ENCODE measurements at places on chromosomes 12 and 14. TPM values are rescaled to one million over a fixed set of nuclear protein-coding genes. Genes with fewer than 3 reads are reported as not detected.

The OR6C75 gene
- not detected for total RNA-seq

The KLHL42 gene
- total RNA-seq = 23.6 TPM

The ISCA2 gene
- total RNA-seq = 17.0 TPM

The GPRC5D gene
- not detected for total RNA-seq

DNA sequence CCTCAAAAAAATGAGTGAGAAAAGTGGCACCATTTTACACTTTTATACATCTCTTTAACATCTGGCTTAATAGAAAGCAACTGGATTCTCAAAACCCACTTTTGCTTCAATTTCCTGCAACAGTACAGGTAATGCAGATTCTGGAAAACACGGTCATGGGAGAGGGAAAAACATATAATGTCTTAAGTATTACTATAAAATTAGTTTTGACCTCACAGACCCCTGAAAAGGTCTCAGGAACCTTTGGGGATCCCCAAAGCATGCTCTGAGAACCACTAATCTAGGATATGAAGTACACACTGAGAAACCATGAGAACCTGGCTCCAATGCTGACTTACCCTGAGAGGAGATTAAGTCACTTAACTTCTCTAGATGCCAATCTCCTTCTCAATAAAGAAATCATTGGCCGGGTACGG is 64.7 kb downstream of the PPP2R5E start:
- DNase-seq = no peak

DNA sequence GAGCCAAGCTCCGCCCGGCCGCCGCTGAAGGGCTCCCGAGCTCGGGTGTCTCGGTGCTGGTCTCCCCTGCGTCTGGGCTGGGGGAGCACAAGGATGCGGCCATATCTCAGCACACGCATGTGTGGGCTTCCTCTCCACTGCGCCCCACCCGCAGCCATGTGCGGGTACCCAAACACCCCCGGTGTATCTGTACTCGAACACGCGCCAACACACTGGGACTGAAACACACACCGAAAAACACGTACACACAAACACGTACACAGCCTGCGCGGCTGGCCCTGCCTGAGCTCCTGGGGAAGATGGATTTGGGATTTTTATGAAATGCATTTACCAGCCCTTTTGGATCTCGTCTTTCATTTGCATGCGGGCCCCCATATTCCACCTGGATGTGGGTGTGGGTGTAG is 897 bp upstream of the TBX3 start:
- DNase-seq = no peak

DNA sequence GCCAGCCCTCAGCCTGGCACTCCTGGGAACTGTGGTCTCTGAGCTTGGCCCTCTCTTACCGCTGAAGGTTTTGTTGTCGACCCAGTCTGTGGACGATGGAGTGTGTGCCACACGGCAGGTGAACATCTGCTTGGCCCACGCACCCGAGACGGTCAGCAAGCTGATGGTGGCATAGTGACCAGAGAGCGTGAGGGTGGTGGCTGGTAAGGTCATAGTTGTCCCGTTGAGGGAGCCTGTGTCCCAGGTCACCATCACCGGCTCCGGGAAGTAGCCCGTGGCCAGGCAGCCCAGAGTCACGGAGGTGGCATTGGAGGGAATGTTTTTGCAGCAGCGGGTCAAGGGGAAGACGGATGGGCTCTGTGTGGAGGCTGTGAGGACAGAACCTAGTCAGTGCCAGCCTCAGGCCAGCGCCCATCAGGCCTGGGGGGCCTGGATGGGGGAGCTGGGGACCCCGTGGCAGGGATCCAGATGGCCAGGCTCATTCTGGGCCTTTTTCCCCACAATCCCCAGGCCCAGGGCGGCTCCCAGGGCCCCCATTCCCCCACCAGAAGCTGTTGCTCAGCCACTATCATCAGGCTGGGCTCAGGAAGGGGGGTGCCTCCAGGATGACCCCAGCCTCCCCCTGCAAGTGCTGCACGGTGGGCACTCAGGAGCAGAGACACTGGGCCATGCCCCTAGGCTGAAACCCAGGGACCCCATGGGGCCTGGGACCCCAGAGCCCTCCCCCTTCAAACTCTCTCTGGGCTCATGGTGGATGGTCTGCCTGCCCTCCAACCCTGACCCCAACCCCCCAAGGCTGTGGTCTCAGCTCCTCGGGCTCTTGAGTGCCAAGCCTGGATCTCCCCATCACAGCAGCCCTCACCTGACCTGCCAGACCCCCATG is 75.2 kb downstream of the TMEM121 start:
- DNase-seq = no peak

DNA sequence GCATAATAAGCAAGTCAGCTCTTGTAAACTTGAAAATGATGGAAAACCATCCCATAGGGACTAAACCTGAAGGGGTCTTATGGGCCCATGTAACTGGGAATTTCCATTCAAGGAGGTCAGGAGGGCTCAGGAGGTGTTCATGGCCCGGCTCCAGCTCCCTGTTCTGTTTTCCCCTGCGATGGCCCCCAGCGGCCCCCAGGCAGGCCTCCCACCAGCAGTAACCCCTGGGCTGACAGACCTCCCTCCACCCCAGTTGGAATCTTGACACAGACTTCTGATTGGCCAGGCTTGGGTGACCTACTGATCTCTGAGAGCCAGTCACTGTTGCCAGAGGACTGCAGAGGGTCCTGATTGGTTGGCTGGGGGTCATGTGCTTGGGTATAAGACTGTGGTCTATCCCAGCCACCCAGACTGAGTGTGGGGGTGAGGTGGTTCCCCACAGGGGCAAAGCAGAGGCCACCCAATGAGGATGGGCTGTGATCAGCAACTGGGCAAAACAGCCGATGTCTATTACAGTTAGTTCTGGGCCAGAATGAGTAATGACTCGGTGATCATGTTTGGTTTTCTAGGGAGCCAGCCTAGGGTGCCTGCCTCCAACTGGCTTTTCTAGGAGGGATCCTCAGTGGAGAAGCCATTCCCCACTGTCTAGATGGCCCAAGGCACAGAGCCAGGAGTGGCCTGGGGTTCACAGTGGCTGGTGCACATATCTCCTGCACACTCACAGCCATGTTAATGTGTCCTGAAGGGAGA is 27.0 kb downstream of the RHOF start:
- no peak for DNase-seq

- no peak for DNase-seq
Observed at GRCh38 chr12:107356266-107356936, 263.1 kb upstream of the CRY1 start.

- peak; percentile 71 for DNase-seq
Observed at GRCh38 chr14:60349663-60350365, 100.8 kb downstream of the PPM1A start.

DNA sequence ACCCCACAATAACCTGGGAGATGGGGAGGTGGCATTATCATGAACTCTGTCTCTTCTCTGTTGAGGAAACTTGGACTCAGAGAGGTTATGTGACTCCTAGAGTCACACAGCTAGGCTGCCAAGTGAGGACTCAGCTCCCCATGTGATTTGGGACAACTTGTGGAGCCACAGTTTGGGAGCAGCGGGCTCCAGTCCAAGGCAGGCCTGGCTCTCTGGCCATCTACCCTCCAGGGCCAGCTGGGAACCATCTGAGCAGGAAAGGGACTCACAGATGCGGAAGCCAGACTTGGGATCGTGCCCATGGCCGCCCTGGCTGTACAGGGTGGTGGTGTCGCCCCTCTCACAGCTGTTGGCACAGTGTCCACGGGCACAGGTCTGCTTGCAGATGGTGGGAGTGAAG is 59.1 kb downstream of the ISCA2 start:
- peak; percentile 67 for DNase-seq

GRCh38 chr12:132327336-132328171 is 1.8 kb downstream of the GALNT9 start:
- peak; percentile 86 for DNase-seq

DNA sequence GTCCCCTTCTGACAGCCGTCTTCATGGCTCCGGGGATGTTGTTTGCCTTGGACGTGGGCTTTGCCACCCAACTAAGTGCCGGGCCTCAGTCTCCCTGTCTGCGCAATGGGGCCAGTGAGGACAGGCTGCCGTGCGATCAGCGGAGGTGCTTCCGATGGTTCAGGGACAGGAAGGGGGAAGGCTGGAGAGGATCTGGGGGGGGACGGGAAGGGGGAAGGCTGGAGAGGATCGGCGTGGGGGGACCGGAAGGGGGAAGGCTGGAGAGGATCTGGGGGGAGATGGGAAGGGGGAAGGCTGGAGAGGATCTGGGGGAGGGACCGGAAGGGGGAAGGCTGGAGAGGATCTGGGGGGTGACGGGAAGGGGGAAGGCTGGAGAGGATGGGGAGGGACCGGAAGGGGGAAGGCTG is 3.4 kb downstream of the MMP17 start:
- DNase-seq = peak; percentile 39

GRCh38 chr12:6368906-6369525 is 6.3 kb downstream of the SCNN1A start:
- no peak for DNase-seq

GRCh38 chr12:56160193-56160763 is 2.1 kb downstream of the MYL6 start:
- peak; percentile 83 for DNase-seq

GRCh38 chr14:106564058-106564643 is 1037.8 kb downstream of the TMEM121 start:
- DNase-seq = no peak

DNA sequence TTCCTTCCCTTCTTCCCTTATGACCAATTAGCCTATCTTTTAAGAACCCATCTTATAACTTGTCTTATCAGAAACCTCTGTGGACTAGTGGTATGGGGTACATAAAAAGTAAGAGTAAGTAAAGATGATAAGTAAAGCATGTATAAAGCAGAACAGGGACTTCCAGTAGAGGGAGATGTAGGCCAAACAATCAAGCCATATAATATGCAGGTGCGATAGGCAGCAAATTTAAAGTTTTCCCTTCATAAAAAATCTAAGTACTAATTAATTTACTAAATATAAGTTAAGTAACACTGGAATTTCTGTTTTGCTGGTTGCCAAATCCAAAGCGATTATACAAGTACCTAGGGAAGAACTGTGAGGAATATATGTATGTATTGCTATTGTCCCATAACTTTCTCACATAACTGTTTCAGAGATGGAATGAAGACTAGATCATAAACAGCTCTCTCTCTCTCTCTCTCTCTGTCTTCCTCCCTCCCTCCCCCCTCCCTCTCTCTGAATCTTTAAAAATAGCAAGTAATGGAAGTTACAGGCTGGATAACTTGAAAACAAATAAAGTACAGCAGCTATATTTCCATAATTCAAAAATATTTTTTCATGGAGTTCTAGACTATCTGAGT is 25.7 kb downstream of the METTL25 start:
- peak; percentile 63 for DNase-seq

DNA sequence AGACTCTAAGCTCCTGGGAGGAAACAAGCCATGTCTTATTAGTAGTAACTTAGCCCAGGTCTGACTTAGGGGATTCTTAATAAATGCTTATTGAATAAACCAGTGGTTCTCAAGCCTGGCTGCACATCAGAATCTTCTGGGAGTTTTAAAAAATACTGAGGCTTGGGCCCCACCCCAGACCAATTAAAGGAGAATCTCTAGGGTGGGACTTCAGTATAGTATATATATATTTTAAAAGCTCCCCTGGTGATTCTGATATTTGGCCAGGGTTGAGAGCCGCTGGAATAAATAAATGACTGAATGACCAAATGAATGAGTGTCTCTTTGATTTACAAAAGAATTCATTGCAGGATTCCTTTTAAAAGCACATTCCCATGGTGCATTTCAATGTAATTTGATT is 151.5 kb upstream of the GSC start:
- no peak for DNase-seq

DNA sequence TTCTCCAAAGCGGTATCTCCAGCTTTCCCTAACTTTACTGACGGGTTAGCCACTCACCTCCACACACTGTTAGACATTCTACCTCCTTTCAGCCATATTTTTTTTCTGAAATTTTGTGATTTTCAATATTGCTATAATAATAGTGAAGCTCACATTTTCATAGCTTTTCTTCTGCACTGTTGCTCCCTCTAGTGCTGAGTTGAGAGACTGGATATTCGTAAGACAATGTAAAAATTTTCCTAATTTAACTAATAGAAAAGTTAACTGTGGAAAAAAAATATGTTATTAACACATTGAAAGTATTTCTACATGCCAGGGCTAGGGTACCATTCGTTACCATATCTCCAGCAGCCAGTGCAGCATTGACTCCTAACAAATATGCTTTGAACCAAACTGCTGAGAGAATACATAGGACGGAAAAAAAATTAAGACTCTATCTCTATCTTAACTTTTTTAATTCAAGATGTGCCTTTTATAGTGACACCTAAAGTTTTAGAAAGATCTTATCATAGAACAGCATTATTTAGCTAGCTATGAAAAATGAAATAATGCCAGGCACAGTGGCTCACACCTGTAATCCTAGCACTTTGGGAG is 48.7 kb upstream of the ABCC9 start:
- DNase-seq = peak; percentile 65

Data from dermis blood vessel endothelial cell (primary cell).